ENCODE measurements at places on chromosomes 7 and 10.
A peak's percentile ranks its signal among the peaks of the same experiment; 100 is the strongest.

DNA sequence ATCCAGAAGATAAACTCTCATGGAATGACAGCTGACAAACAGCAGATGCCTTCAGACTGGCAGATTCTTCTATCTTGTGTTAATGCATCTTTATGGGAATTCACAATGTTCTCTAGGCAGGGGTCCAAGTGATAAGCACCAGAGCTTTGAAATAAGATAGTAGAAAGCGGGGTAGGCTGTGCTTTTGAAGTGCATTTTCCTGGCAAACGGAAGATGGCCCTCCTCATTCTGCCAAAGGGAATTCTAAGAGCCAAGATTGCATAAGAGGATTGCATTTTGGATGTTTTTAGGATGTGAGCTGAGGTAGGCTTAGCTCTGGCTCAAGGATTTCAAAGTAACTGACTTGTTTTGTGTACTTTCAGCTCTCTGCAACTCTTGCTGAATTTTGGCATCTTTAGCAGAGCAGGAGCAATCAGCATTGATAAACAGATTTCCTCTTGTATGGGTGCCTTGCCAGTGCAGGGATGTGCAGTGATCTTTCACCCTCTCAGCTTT, 298.5 kb upstream of the KLF6 start:
- no peak for DNase-seq

- no peak for DNase-seq
These were observed 22.8 kb downstream of the CDK14 start for GRCh38 chr7:90618876-90619275.

DNA sequence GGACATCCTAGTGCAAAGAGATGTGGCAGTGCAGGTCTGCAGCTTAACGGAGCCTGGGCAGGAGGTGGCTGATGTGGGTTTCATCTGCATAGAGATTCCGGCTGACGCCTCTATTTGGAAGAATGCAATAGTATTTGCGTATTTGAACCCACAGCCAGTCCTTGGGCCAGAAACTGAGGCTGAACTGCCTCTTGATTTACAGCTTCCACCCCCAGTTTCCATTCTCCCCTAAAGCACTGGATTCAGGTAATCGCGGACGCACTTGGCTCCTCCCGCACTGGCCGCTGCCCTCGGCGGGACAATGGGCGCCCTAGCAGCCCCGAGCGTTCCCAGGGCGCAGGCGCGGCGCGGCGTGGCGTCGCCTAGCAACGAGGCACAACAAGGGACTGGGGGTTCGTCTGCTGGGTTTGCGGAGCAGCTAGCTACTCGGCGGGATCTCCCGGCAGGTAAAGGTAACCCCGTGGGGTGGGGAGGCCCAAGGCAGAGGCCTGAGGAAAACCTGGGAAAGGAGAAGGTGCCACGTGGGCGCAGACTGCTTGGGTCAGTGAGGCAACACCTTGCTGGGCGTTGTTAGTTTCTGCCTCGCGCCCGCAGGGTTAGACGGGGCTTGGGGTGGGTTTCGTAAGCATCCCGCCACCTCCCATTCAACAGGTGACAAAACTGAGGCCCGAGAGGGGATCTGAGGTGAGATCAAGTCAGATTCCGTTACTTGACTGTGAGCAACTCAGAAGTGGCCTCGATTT, at the start of gene ARMC3:
Gene ARMC3, plus strand, starts transcription at position 393 of the 743 bp plus-strand sequence. CDS start 3,944 bp downstream, outside the sequence.
- peak; percentile 27 for DNase-seq

- DNase-seq, result no peak
These were observed 535.9 kb downstream of the TFEC start for GRCh38 chr7:115494529-115495147.

DNA sequence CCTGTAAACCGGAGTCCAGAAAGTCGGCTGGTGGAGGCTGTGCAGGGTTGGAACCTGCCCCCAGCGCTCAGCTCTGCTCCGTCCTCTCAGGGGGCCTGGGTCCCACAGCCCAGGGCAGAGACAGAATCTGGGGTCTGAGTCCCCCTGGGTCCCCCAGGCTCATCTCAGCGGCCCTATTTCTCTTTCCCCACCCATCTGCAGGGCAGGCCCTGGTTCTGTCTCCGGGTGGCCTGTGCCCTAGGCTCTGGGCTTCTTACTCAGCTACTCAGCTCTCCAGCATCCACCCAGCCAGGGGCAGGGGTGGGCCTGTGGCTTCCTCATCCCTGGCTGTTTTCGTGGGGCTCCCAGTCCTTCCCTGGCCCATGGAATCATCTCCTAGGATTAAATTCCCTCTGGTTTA, 183.4 kb downstream of the ADARB2 start:
- no peak for DNase-seq

DNA sequence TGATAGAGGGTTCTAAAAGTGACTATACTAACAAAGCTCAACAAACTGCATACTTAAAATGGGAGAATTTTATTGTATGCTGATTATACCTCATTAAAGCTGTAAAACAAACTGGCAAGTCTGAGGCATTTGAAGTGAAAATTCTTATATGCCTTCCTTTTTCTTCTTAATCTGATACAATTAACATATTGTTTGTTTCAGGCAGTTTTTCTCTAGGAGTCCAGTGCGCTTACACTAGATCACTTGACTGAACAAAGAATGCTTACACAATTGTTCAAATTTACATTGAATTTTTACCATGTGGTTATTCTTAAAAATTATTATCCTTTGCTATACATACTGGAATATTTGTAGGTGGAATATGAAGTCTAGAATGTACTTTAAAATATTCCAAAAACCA, 89.0 kb downstream of the GLCCI1 start:
- DNase-seq, result no peak

- no peak for DNase-seq
These were observed 4.5 kb downstream of the CYP26C1 start for GRCh38 chr10:93064874-93065660.

- DNase-seq, result no peak
These were observed 19.0 kb downstream of the HYAL4 start for GRCh38 chr7:123864012-123864411.

GRCh38 chr7:130703851-130704250, 17.5 kb upstream of the TSGA13 start:
- no peak for DNase-seq

- no peak for DNase-seq
These were observed 261.5 kb downstream of the ELMO1 start for GRCh38 chr7:37187179-37187578.

DNA sequence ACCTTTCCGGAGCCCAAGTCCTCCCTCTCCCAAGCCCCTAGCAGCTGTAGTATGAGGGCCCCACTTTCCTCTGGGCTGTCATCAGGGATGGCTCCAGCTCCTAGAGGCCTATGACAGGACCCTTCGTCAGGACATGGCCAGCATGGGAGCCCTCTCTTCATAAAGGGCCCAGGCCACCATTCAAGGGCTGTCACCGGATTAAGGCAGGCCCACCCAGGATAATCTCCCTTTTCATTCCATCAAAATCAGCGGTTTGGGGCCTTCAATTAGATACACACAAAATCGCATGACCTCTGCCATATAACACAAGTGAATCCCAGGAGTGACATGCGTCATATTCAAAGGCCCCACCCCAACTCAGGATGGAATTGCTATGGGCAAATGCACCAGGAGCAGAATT, 12.2 kb upstream of the GDF10 start:
- no peak for DNase-seq

GRCh38 chr10:132873395-132873794, 69.0 kb downstream of the CFAP46 start:
- no peak for DNase-seq

DNA sequence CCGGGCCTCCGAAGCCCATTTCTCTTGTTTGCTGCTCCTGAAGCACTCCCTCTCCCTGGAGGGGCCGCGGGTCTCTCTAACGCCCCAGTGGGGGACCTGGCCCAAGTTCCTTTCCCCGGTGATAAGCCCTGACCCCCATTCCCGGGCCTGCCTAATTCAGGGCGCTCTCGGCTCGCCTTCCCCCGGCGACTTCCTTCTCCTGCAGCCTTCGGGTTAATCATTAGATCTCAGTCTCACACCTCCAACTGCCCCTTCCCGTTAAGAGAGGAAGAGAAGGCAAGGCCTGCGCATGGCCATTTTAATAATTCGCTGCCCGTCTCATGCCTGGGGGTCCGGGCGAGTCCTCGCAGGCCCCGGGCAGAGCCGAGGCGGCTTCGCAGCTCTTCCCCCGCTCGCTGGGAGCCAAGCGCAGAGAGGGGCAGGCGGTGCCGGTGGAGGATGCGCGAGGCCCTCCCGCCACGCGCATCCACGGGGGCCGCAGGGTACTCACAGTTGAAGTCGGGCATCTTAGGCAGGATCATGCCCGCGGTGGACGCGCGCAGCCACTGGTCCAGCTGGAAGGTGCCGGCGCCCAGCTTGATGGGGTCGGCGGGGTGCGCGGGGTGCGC, 1.2 kb downstream of the MNX1 start:
- no peak for DNase-seq

DNA sequence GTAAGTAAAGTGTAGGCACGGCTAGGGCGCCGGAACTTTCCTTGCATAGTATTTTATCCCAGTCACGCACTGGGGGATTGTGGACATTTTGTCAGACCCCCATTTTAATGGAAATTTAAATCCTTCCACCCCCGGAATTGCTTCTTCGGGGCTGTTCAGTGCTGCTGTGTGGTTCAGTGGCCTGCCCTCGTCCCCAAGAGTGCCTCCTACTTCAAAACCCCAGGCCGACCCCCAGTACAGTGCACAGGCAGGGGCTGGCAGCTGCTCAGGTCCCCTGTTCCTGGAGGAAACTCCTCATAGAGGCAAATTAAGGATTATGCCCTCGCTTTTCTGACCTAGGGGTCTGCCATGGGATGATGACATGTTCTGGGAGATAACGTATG, 94.5 kb downstream of the PTPRE start:
- no peak for DNase-seq

DNA sequence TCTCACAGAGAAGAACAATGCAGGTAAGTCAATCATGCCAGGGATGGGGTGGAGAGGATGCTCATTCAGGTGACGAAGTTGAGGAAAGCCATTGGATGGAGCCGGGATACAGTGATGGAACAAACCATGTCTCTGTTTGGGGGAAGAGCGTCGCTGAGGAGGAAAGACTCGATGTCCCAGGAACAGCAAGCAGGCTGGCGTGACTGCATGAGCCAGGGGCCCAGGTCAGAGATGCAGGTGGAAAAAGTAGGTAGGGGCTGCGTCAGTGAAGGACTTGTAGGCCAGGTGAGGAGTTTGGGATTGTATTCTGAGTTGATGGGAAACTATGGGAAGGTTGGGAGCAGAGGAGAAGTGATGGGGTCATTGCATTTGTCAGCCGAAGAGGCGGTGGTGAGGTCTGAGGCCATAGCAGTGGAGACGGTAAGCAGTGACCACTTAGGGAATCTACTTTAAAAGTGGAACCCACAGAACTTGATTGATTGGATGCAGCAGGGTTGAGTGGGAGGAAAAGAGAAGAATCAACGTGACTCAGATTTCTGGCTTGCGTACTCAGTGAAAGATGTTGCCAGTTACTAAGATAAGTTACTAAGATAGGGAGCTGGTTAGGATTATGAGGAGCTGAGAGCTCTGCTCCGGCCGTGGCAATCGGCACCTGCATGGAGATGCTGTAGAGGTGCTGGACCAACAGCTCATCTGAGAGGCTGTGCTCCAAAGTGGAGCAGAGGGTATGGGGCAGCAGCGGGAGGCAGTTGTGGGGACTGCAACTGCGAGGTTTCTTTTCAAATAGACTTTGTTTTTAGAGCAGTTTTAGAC, 12.5 kb upstream of the IL2RA start:
- no peak for DNase-seq

GRCh38 chr7:95411036-95411435, 14.9 kb upstream of the PON3 start:
- no peak for DNase-seq

- DNase-seq, result no peak
These were observed 22.9 kb upstream of the GPR22 start for GRCh38 chr7:107446988-107447387.

- no peak for DNase-seq
These were observed 43.3 kb downstream of the DOCK1 start for GRCh38 chr10:126948355-126949160.

GRCh38 chr7:120869700-120870099, 11.8 kb upstream of the TSPAN12 start:
- no peak for DNase-seq

GRCh38 chr10:105594296-105594695, 953.2 kb downstream of the SORCS3 start:
- DNase-seq, result no peak

GRCh38 chr10:114412907-114413797, 8.8 kb upstream of the AFAP1L2 start:
- DNase-seq, result no peak

- DNase-seq, result no peak
These were observed 25.0 kb downstream of the RGS10 start for GRCh38 chr10:119517235-119518141.

DNA sequence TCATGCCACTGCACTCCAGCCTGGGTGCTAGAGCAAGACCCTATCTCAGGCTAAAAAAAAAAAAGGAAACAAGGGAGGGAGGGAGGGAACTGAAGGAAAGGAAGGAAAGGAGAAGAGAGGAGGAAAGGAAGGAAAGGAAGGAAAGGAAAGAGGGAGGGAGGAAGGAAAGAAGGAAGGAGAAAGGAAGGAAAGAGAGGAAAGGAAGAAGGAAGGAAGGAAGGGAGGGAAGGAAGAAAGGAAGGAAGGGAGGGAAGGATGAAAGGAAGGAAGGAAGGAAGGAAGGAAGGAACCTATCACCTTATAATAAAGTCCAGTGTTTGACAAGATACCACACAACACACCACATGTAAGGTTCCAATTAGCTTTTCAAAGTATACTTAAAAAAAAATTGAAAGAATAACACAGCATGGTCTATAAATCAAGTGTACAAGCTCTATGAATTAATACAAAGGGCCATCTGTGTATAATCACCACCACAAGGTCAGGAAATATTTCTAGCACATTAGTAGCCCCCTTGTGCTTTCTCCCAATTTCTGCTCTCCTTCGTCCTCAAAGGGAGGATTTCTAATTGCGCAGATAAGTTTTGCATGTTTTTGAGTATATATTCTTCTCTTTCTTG, 26.4 kb downstream of the RNF216 start:
- DNase-seq, result no peak

DNA sequence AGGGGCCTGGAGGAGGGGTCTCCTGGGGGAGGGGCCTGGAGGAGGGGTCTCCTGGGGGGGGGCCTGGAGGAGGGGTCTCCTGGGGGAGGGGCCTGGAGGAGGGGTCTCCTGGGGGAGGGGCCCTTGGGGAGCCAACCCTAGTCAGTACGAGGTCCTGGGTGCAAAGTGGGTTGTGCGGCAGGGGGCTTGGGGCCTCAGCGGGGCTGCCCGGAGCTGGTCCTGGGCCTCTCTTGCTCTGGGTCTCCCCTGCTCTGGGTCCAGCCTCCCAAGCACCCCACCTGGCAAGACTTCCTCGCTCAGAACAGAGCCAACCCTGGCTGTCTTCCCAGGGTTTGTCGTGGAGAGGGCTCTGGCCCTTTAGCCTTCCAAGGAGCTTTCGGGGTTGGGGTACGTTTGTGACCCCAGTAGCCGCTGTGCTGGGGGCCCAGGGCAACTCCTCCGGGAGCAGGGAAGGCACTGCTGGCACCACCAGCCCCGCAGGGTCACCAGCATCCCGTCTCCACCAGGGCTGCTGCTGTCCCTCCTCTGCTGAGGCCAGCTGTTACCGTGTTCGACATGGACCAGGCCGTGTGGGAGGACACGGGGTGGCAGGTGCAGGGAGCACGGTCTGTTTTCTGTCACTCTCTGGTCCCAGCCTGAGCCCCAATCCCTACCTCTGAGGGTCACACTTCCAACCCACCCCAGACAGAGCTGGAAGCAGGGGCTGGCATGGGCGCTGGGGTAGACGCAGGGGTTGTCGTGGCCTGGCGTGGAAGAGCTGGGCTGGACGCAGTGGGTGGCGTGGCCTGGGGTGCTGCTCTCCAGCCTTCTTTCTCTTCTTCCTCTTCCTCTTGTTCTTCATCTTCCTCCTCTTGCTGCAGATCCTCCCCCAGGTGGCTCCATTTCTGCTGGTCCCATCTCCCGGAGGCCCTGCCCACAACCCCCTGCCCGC, 22.8 kb downstream of the PWWP2B start:
- DNase-seq, result no peak

- DNase-seq, result no peak
These were observed 9.3 kb downstream of the NOD1 start for GRCh38 chr7:30469303-30469702.

GRCh38 chr7:44177570-44178131, 11.6 kb downstream of the GCK start:
- no peak for DNase-seq

All from activated CD8-positive, alpha-beta memory T cell treated with anti-CD3 and anti-CD28 coated beads for 4 hours (primary cell).